ENCODE measurements at places on chromosomes 11 and 22.

DNA sequence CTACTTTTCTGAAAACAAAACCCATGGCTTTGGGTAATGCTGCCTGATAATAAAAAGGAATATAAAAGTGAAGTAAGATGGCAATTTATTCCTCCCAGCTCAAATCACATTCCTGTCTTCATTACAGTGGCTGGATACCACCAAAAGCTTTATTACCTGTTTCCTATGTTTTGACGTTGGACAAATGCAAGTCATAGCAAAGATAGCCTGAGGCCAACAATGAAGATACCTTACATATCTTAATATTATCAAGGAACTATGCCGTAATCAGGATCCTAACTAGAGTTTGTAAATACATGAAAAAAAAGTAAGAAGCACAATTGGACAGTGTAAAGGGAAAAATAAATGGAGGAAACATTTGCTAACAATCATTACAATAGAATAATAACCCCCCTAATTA, 202.4 kb downstream of the SOX6 start:
- DNase-seq: no peak

DNA sequence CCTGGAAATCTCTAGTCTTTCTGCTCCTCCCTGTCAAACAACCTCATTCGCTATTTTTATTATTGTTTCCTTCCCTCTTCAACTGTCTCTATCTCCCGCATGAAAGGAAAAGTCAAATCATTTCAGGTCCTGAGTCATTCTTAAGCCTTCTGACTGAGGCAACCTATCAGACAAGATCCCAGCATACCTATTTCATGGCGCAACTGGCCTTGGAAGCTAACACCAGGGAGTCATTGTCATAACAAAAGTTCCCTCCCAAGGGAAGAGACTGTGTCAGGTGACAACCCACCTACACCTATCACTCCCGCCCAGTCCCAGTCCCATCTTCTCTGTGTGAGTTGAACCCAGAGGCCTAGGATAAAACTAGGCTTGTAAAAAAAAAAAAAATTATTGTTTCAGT, 10.2 kb upstream of the ARHGAP42 start:
- DNase-seq: no peak

DNA sequence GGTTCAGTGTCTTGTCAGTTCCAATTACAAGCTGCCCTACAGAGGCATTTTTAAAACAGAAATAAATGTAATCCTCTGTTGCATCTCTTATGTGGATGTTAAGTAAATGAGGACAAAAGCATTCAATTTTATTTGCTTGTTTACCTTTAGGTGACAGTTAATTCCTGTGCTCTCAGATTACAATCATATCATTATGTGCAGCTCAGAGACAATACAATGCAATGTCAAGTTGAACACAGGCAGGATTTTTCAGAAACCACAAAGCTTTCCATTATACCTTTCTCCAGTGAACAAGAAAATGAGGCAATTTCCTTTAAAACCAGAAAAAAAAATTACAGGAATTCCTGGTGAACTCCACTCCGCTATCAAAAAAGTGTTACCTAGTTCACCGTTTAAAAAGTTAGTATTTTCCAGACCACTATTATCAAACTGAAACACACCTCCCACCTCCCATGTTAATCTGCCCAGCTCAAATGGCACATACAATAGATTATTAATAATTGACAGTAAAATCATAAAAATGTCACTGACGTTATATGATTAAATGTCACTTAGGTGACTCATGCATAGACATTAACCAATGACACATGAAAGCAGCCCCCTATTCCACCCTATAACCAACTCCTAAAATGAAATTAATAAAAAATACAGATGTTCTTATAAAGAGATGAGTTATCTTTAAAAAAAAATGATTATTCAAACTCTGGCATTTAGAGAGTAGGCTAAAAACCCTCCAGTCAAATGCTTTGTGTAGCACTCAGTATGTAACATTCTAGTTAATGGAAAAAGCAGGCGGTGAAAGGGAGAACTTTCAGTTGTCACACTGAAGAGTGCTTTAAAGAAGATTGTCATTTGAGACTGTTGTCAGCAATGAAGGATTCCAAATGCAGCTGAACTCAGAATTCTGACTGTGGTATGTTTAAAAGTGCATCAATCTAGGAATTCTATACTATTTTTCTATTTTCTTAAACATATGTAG, 98.6 kb downstream of the MUC15 start:
- no peak for DNase-seq

- no peak for DNase-seq
Observed at GRCh38 chr11:72897506-72897905, 83.3 kb downstream of the ATG16L2 start.

- peak; percentile 26 for DNase-seq
Observed at GRCh38 chr11:416051-416756, 1.4 kb upstream of the SIGIRR start.

DNA sequence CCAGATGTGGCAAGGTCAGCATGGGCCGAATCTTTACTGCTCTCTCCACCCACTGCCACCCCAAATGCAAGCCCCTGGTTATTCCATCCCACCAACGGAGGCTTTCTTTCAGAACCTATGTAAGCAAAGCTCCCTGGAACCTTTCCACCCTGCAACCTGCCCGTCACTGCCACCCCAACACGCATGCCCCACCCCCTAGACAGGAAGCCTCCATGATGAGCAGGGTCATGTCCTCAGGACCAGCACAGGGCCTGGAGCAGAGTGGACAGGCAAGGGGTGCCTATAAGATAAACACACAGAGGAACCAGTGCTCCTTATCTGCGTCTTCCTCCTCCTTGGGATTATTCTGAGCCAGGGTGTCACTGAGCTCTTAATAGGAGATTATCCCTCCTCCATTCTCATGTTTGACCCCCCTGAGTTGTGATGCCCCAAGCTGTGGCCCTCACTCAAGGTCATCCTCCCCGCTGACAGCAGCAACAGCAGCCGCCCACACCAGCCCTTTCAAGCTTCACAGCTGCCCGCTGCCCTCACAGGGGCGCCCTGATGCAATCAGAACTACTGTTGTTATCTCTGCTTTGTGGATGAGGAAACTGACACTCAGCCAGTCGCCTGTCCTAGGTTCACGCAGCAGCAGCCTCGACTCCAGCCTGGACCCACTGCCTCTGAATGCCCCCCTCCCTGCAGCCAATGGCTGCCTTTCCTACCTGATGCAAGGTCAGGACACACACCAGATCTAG, 647.3 kb downstream of the TBC1D22A start:
- DNase-seq: no peak

GRCh38 chr11:79461144-79461543, 20.3 kb upstream of the TENM4 start:
- DNase-seq: no peak

DNA sequence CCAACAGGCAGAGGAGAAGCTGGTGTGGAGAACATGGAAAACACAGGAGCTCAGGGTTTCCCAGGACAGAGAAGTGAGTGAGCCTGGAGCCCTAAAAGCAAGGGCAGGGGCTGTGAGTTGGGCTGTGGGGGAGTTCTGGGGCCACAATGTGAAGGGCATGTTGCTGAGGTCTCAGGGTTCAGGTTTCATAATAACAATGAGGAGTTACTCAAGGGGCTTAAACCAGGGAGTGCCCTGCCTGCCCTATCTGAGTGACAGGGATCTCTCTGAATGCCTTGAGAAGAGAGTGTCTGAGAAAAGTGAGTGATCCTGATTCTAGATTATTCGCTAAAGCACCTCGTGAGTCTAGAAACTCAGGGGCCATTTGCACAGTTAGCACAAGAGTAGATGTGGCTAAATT, 129.6 kb downstream of the VPREB1 start:
- no peak for DNase-seq

- DNase-seq: no peak
Observed at GRCh38 chr11:61023086-61023965, 51.8 kb downstream of the CD6 start.

DNA sequence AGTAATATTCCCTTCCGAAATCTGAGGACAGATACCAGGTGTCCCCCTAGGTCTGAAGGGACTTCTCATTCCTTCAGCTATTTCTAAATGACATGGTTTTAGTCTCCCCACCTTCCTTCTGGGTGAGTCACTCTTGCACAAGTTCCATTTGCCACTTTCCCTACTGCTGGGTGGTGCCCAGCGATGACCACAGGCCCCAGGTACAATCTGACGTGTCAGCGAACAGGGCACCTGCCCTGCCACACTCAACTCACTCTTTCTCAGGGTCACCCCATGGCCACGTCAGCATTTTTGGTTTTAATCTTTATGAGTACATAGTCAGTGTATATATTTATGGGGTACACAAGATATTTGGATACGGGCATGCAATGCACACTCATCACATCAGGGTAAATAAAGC, 17.2 kb downstream of the POU2AF1 start:
- peak; percentile 4 for DNase-seq

GRCh38 chr22:25823276-25823675, 81.3 kb downstream of the MYO18B start:
- DNase-seq: no peak

- DNase-seq: no peak
Observed at GRCh38 chr11:44017443-44018126, 30.2 kb upstream of the ACCSL start.

DNA sequence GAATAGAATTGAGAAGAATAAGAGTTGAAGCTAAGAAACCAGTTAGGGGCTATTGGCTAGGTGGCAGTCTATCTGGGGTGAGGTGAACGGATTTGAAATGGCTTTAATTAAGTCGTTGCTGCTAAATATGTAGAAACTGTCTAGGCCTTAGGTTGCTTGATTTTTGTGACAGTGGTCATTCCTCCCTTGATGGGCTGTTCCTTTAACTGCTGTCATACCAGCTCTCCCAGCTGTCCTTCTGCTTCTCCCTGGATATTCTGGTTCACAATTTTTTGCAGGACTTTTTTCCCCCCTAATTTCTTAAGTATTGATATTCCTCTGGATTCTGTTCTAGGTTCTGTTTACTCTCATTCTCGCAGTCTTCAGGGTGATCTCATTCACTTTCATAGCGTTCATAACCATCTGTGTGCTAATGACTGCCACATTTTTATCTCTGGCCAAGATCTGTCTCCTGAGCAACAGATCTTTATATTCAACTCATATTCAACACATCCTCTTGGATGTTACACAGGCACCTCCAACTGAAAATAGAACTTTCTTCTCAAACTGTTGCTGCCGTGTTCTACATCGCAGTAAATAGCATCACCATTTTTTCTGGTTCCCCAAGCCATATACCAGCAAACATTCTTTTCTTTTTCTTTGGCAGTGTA, 134.1 kb downstream of the UVRAG start:
- no peak for DNase-seq

GRCh38 chr11:30285416-30286121, 37.3 kb upstream of the ARL14EP start:
- no peak for DNase-seq

DNA sequence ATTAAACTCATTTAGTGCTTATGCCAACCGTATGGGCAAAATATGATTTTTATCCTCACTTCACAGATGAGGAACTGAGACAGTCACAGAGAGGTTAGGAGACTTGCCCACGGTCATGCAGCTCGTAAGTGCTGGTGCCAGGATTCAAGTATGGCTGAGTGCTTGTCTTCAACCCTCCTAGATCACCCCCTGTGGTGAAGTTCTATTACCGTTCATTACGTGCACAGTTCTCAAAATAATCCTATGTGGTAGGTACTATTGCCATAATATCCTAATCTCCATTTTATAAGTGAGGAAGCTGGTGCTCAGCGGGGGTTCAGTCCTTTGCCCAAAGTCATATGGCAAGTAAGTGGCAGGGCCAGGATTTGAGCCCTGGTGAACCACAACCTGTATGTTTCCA, 1.5 kb downstream of the MIEF1 start:
- no peak for DNase-seq

DNA sequence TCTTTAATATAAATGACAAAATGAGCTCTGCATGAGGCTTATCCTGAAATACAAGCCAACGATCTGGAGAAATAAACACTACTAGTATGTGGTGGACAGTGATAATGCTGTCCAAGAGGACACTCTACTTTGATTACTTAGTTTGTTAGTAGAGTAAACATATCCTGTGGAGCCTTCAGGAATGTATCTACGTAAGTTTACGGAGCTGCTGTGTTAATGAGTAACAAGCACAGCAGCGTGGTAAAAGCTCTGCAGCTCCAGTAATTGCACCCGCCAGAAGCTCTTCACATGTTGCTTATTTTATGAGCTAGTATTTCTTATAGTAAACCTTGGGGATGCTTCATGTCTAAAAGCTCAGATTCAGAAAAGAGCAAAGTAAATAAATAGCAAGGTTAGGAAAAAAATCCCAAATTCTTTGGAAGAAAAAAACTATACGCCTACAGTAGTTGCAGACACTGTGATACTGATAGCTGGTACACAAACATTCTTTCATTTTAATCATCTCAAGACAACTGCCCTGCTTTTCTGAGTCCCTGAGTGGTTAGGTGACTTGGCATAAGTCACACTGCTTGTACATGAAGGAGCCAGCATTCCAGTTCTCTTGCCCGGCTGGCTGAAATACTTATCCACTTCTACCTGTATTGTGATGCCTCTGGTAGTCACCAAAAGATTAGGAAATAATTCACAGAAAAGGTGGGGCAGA, 32.7 kb upstream of the CCDC34 start:
- no peak for DNase-seq

DNA sequence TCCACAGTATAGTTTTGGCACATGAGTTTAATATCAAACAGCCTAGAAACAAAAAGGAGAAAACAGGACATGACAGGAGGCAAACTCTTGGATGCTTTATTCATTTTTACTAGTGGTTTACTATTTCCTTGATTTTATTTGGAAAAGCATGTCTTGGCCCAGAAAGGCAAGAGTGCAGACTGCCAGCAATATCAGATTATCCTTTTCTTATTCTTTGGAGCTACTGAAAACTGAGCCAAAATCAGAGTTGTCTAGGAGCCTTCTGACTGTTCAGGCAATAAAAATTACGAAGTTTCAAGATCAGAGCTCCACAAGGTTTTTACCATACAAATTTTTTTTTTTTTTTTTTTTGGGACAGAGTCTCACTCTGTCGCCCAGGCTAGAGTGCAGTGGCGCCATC, 16.0 kb downstream of the CELF1 start:
- no peak for DNase-seq

GRCh38 chr11:27115051-27115650, 74.5 kb downstream of the BBOX1 start:
- DNase-seq: no peak

GRCh38 chr11:17711836-17712235, 7.5 kb upstream of the MYOD1 start:
- DNase-seq: no peak

GRCh38 chr11:587978-588380, 11.7 kb downstream of the PHRF1 start:
- DNase-seq: peak; percentile 89

GRCh38 chr22:48001101-48001500, 1238.7 kb downstream of the TBC1D22A start:
- no peak for DNase-seq

DNA sequence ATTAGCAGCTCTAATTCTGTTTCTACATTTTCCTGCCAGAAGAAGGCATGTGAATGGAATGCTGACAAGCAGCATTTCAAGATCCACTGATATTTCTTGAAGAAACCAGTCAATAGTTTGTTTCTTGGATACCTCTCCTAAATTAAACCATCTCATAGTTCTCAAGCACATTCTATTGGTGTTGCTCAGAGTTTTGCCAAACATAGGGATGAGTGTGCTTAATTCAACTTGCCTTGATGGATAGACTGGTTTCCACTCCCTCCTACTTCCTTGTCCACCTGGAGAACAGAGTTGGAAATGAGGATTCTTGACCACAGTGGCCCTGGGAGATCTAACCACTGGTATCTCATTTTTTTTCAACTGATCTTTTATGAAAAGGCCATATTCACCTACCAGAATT, 29.8 kb upstream of the DDX10 start:
- DNase-seq: no peak

- no peak for DNase-seq
Observed at GRCh38 chr11:45113807-45114206, 32.6 kb upstream of the PRDM11 start.

Measured in suppressor macrophage treated with lipopolysaccharide for 1 hour (primary cell).